ENCODE measurements at places on chromosomes 1 and 21. TPM values are rescaled to one million over a fixed set of nuclear protein-coding genes. Genes with fewer than 3 reads are reported as not detected.
A peak's percentile ranks its signal among the peaks of the same experiment; 100 is the strongest.

Gene PRRX1
- not detected for total RNA-seq

Gene SDC3
- total RNA-seq = 0.10 TPM

Gene AMY1A
- total RNA-seq = not detected

DNA sequence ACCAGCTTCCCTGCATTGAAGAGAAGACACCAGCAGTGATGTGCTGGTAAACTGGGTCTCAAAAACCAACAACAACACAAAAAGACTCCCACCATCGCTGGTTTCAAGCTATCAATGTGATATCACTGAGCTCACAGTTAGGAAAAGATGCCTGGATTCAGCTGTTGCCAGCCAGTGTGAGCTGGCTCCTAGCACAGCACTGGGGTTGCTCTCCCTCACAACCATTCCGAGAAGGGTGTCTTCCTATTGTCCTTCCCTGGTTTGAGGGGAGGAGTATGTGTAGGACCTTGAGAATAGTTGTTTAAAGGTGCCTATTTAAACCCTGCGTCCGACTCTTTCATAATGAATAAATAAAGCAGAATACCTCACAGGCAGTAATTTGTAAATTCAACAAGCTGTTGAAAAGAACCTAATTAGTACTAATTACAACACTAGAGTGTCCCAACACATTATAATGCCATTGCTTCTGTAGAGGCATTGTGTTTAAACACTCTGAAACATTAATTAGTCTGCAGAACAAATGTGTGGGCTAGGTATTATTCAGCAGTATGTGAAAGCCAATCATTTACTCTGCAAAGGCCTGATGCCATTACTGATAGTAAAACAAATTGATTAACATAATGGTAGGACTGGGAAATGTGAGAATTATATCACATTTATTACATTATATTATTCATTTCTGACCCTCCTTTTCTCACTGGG, 17.2 kb downstream of the NIBAN1 start:
- DNase-seq = no peak

GRCh38 chr1:183889095-183889494, 84.2 kb downstream of the RGL1 start:
- no peak for DNase-seq

DNA sequence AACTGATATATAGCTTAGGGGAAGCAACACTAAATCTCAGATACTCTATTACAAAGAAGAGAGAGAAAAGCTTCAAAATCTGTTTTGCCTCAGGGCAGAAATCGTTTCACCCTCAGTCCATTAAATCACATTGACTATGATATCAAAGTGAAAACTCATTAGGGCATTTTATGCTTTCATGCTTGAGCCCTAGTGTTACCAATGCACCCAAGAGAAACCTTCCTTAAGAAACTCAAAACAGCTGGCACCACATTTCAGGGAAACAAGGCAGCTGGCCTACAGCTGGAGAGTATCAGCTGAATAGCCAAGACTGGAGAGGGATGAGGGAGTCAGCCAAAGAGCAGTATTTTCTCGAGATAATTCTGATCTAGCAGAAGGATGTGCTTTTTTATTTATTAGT, 14.9 kb downstream of the COLGALT2 start:
- DNase-seq = no peak

DNA sequence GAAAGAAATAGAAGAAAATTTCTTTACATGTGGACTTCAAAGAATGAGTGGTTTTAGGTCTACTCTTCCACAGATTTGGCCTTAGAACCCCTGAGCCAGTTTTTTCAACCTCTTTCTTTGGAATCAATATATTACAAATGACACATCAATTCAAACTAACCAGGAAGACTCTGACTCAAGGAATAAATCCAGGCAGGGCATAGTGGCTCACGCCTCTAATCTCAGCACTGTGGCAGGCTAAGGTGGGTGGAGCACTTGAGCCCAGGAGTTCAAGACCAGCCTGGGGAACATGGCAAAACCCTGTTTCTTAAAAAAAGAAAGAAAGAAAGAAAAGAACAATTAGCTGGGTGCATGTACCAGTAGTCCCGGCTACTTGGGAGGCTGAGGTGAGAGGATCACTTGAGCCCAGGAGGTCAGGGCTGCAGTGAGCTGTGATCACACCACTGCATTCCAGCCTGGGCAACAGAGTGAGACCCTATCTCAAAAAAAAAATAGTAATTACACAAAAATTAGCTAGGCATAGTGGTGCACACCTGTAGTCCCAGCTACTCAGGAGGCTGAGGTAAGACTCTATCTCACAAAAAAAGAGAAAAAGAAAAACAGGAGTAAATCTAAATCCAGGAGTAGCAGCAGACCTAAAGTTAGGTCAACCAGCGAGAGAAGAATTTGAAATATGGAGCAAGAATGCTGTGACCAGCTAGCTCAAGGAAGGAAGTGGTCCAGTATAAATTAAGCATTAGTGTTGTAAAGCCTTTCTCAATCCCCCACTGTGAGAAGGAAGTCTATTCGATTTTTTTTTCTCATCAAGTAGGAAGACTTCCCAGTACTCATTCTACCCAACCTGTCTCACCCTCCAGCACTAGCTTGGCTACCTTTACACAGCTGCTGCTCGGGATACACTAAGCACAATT, 1.9 kb downstream of the SORT1 start:
- no peak for DNase-seq

- DNase-seq = peak; percentile 60
Observed at GRCh38 chr1:1058921-1059493, 15.1 kb downstream of the RNF223 start.

DNA sequence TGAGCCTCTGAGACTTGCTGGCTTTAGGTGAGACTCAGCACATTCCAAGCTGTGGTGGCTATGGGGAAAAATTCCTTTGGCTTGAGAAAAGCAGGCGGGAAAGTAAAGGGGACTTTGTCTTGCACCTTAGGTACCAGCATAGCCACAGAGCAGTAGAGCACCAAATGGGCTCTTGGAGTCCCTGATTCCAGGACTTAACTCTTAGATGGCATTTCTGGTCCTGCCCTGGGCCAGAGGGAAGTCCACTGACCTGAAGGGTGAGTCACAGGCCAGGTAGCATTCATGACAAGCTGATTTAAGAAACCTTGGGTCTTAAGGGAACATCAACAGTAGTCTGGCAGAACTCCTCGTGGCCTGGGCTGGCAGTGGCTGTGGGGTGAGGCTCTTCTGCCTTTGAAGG, 344.7 kb downstream of the DUSP10 start:
- no peak for DNase-seq

GRCh38 chr1:204578867-204579664, 62.9 kb downstream of the MDM4 start:
- peak; percentile 67 for DNase-seq

DNA sequence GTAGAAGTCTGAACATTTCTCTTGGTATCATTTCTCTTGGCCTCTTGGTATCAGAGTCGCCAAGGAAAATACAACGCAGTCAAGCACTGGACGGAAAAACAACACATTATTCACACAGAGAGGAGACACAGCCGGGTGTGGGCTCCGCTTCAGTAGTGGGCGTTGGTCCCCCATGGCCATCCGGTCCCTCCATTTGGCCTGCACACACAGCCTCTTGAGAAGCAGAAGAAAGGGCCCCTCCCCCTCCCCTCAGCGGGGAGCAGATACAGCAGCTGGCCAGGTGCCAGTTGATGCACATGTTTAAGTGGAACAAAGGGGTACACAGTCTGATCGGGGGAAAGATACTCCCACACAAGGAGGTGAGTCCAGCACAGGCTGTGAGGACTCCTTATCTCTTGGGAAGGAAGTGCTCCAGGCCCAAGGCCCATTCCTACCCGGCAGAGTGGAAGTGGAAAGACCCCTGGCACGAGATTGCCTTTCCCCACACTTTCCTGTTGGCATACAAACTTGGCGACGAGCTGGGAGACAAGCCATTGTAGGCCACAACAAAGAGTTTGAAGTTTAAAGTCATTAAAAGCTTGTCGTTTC, 311.3 kb downstream of the FAM72C start:
- no peak for DNase-seq
